Sigmoid colon (tissue), 7 donors: ENCODE measurements at places on chromosomes 6 and 20. TPM values are rescaled to one million over a fixed set of nuclear protein-coding genes. Genes with fewer than 3 reads are reported as not detected.

DNA sequence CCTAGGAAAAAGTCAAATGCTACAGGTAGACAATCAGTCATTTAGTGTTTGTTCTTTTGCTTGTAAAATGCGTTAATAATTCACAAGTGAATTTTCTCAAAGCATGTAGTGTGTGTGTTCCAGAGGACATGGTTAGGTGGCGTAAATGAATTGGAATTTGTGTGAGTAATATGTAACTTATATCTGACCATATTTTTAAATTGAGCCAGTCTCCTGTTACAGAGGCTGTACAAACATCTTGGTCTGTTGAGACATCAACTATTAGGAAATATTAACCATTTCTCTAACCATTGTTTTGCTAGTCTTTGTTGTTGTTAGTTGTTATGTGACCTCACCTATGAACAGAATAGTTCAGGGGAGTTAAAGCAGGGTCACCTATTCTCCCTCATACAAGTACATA lies 22.7 kb downstream of the MCM8 start:
- no peak overlapping the region for H3K4me3 ChIP-seq
- no peaks in the 10 kb centered on the region for H3K27me3 ChIP-seq
- no peak for DNase-seq
- no peaks in the 10 kb centered on the region for H3K4me1 ChIP-seq

DNA sequence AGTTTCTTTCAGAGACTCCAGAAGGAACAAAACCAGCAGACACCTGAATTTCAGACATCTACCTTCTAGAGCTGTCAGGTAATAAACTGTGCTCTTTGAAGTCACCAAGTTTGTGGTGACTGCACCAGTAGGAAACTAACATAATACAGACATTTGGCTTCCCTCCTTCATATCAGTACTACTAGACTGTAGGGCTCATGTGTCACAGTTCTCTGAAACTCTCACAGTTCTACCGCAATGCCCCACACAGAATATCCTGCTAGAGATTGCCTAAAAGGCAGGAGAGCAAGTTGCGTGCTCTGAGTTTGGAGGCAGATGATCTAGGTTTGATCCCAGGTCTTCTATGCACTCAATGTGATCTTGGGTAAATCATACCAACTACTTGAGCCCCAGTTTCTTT lies 205.0 kb upstream of the LRFN2 start:
- no peaks in the 10 kb centered on the region for H3K27me3 ChIP-seq
- H3K36me3 ChIP-seq, result no peaks in the 10 kb centered on the region
- H3K27ac ChIP-seq, result no peak overlapping the region
- DNase-seq, result no peak
- H3K4me1 ChIP-seq, result no peaks in the 10 kb centered on the region

MPC1 gene
- total RNA-seq, result 79.0 TPM

DNA sequence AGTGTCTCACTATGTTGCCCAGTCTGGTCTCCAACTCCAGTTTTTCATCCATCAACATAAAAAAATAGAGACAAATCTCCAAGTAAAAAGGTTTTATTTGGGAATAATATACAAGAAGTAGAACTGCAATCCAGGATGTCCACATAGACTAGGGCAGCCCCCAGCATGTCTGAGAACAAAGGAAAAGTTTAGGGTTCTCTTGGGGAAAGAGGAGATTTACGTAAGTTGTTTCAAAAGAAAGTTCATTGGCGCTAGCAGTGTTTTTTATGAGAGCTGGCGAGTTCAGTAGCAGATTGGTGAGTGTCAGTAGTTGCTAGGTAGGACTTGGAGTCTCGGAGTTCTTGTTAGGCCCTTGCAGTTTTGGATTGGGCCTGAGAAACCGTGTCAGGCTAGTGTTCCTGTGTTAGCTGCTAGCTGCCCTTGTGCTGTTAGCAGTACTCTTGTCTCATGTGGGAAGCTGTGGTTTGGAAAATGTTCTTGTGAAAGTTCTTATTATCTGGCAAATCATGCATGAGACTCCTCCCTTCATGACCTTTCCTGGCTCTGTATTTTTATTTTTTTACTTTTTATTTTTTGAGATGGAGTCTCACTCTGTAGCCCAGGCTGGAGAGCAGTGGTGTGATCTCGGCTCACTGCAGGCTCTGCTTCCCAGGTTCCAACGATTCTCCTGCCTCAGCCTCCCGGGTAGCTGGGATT lies 24.7 kb downstream of the TTLL9 start:
- peaks cover 5% of the 10 kb centered on the region for H3K4me1 ChIP-seq
- peak; percentile 86 for DNase-seq
- no peak overlapping the region for H3K4me3 ChIP-seq
- peak overlapping the region; percentile 66 for H3K27ac ChIP-seq

DNA sequence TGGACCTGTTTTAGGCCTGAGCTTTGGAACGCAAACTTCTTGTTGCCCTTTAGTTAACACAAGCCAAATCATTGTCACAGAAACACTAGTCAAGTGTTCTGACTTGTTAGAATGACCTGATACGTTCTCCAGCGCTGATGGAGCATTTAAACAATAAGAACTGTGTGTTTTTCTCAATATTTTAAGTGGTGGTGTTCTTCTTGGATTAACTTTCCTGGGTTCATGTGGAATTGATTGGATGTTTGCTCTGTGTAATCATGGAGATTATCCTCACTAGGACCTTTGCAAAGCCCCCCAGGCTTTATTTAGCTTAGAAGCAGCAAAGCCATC lies 1.6 kb downstream of the LRRC1 start:
- H3K27me3 ChIP-seq, result no peaks in the 10 kb centered on the region
- peak overlapping the region; percentile 95 for H3K4me3 ChIP-seq
- H3K4me1 ChIP-seq, result peaks cover 38% of the 10 kb centered on the region
- no peaks in the 10 kb centered on the region for H3K36me3 ChIP-seq

DNA sequence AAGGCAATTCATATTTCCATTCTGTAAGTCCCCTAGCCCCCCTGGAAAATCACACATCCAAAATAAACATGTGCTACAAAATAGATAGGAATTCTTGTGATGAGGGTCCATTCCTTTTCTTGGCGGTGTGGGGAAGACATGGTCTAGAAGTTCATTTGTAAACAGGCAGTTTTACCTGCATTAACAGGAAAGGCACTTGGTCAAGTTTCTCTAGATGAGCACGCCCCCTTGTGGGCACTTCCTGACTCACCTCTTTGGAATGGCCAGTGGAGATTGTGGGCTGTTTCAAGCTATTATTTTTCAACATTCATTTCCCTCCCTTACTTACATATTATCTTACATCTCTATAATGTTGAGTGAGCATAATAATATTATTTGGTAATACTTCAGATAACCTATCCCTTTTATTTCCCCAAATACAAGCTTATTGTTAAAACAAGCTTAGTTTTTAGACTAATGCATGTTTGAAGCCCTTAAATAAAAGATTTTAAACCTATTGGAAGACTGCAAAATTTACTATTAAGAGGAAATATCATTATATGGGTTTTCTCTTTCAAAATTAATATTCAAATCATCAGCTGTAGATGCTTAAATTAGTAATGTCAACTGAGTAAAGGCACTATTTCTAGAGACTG lies 92.1 kb downstream of the TASP1 start:
- H3K36me3 ChIP-seq, result no peaks in the 10 kb centered on the region
- H3K27me3 ChIP-seq, result no peaks in the 10 kb centered on the region
- DNase-seq, result peak; percentile 89
- peaks cover 12% of the 10 kb centered on the region for H3K4me1 ChIP-seq

DNA sequence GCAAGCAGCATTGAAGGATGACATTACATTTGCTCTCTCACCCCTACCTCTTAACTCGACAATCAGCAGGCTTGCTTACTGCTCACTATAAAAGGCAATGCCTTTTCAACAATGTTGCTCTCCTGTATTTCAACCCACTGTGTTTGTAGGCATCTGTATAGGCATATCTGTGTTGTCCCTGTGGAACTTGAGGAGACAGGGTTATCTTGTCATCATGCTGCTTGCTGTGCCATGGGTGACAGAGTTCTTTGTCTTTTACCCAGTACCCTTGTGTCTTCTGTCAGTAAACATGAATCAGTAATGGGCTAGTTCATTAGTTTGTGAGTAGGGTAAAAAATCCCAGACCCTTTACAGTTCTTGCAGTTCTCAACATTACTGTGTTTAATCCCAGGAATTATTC lies 25.2 kb downstream of the PHF3 start:
- H3K36me3 ChIP-seq, result no peaks in the 10 kb centered on the region
- no peak for DNase-seq
- H3K4me3 ChIP-seq, result no peak overlapping the region
- no peak overlapping the region for H3K27ac ChIP-seq

DNA sequence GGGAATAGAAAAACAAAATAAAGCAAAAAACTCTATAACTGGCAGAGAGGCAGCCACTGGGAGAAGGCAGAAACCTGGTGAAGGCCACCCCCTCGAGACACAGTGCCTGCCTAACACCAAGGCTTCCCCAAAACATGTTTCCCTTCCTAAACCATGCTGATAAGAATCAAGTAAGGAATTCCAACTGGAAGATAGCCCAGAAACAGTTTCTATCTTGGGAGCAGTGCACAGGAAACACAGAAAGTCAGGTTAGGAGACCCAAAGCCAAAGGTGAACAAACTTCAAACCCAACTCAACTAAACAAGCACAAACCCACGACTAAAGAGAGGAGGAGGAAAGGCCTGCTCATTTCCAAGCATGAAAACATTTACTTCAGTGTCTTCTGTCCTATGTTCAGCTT lies 433.7 kb upstream of the RGS17 start:
- no peak overlapping the region for H3K4me3 ChIP-seq
- DNase-seq, result no peak
- no peaks in the 10 kb centered on the region for H3K4me1 ChIP-seq

DNA sequence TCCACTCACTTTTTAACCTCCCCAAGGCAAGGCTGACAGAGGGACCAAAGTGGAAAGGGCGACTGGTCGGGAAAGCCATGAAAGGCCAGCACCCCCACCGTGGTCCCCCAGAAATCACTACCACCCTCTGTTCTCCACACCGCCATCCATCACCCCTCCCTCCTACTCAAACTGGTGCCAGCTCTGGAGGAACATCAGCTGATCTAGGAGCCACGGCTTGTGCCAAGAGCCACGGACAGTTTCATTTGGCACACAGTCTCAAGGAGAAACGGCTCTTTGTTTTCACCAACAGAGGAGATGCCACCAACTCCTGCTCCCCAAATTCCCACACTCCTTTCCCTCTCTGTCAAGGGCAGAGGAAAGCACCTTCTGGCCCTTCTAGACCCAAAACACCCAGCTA lies 26.0 kb downstream of the TBC1D7 start:
- no peaks in the 10 kb centered on the region for H3K27me3 ChIP-seq
- H3K27ac ChIP-seq, result peak overlapping the region; percentile 52
- no peak for DNase-seq
- no peak overlapping the region for H3K4me3 ChIP-seq
- no peaks in the 10 kb centered on the region for H3K36me3 ChIP-seq

DNA sequence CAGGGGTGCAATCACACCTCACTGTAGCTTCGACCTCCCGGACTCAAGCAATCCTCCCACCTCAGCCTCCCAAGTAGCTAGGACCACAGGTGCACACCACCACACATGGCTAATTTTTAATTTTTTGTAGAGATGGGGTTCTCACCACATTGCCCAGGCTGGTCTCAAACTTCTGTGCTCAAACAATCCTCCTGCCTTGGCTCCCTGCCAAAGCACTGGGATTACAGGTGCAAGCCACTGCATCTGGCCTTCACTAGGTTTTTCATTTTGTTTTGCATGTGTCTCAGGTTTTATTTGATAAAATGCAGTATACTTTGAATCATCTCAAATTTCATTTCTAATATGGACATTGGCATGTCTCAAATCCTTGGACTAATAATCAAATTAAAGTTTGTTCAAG lies 98.7 kb downstream of the SLC16A10 start:
- DNase-seq, result no peak
- H3K4me3 ChIP-seq, result no peak overlapping the region
- H3K27me3 ChIP-seq, result no peaks in the 10 kb centered on the region
- no peaks in the 10 kb centered on the region for H3K4me1 ChIP-seq
- no peaks in the 10 kb centered on the region for H3K36me3 ChIP-seq
- H3K27ac ChIP-seq, result no peak overlapping the region

DNA sequence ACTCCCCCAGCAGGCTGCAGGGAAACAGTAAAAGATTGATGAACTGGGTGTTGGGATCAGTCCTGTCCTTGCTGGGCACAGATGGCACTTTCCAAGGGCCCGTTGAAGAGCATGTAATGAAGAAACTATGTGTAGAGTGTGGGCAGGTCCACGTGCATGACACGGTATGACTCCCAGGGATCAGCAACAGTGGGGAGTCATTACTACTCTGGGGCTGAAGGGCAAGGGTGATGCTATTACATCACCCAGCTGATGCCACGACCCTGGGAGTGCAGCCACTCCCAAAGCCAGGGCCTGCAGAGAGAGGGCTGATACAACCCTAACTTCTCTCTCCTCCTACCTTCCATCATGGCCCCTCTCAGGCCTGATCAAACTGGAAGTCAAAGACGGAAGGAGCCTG lies 20.1 kb downstream of the KCNK17 start:
- no peaks in the 10 kb centered on the region for H3K4me1 ChIP-seq
- no peak overlapping the region for H3K4me3 ChIP-seq
- H3K27me3 ChIP-seq, result no peaks in the 10 kb centered on the region
- H3K27ac ChIP-seq, result no peak overlapping the region

- H3K4me1 ChIP-seq, result peaks cover 10% of the 10 kb centered on the region
- no peaks in the 10 kb centered on the region for H3K27me3 ChIP-seq
- no peaks in the 10 kb centered on the region for H3K36me3 ChIP-seq
- H3K27ac ChIP-seq, result peak overlapping the region; percentile 6
- H3K4me3 ChIP-seq, result no peak overlapping the region
Measured at GRCh38 chr6:4401408-4402368, 266.3 kb upstream of the ECI2 start.

DNA sequence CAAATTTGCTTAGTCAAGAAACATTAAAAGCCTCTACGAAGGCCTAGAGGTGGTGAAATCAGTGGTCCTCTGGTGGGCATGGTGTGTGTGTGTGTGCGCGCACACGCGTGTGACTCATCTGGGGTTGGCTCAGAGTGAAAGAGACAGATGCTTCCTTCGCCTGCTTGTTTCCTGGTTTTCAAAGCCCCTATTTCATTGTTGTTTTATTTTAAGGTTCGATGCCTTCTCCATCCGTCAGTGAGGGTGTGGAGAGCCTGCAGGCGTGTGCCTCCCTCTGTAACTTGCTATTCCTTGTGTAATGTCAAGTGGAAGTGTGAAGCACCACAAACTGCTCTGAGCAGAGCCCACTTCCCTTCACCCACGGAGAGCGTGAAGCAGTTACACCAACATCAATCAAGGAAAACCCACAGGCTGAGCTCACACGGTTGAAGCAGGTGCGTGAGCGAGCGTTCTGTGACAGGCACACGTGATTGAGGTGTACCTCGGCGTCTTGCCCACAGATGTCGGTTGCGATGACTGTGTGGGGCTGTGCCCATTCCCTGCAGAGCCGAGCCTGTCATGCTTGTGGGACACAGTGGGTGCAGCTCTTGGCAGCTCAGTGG lies 233.9 kb downstream of the PRL start:
- no peaks in the 10 kb centered on the region for H3K27me3 ChIP-seq
- no peaks in the 10 kb centered on the region for H3K36me3 ChIP-seq
- no peak overlapping the region for H3K27ac ChIP-seq
- H3K4me1 ChIP-seq, result peaks cover 13% of the 10 kb centered on the region
- no peak overlapping the region for H3K4me3 ChIP-seq

FAM83B gene
- not detected for total RNA-seq
